Fibroblast of mammary gland (primary cell): ENCODE measurements at places on chromosomes 2 and 18.

- peak; percentile 92 for DNase-seq
Observed at GRCh38 chr18:49849331-49850217, 36.2 kb upstream of the ACAA2 start.

DNA sequence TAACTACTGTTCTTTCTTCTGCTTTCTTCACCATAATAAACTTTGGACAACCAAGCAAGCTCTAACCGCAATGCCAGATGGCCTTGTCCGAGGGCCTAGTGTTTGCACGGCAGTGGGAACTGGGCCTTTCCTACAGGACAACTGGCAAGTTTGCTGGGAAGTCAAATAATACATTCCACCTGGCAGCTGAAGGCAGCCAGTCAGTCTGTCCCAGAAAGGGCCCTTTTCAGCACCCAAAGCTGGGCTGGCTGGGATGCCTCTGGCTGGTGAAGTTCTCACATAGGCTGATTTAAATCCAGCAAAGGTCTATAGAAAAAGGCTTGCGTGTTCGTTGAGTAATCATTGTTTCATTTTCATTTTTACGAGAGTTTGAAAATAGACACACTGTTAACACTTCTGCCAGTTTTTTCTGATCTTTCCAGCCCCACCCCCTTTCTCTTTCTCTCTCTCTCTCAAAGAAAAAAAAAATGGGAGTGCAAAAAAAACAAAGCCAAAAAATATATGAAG lies 110.0 kb upstream of the EPAS1 start:
- peak; percentile 85 for DNase-seq

DNA sequence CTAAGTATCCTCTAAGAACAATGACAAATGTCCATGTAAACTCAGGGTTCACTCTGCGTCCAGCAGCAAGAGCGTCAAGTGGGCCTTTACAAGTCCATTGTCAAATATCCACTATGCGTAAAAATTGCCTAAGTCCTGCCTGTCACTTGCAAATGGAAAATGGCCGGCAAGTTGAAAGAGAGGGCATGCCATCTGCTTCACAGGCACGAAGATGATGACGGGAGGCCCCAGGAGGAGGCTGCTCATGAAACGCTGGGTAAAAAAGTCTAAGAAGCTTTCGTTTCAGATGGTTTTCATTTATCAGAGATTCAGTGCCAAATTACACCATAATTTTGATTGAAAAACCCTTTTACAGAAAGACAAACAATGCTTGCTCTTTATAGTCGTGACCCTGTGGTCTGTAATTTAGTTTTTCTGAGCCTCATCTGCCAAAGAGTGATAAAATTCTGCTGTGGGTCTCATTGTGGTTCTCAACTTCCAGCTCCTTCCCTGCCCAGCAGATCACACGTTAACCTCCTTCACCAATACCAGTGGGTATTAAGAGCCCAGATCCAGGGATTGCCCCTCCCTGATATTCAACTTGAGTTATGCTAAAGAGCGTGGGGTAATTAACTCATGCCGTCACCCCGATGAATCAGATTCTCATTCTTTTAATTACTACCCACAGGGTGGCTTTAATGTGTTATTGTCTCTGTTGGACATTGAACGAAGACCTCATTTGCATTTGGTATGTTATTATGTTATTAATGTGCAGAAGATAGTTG lies 160.2 kb upstream of the ALKAL2 start:
- DNase-seq, result no peak

- DNase-seq, result no peak
Observed at GRCh38 chr2:70035344-70035844, 51.9 kb upstream of the PCBP1 start.

- no peak for DNase-seq
Observed at GRCh38 chr2:231336236-231336635, 59.3 kb upstream of the B3GNT7 start.

GRCh38 chr2:225011585-225011984 lies 30.7 kb downstream of the DOCK10 start:
- no peak for DNase-seq

DNA sequence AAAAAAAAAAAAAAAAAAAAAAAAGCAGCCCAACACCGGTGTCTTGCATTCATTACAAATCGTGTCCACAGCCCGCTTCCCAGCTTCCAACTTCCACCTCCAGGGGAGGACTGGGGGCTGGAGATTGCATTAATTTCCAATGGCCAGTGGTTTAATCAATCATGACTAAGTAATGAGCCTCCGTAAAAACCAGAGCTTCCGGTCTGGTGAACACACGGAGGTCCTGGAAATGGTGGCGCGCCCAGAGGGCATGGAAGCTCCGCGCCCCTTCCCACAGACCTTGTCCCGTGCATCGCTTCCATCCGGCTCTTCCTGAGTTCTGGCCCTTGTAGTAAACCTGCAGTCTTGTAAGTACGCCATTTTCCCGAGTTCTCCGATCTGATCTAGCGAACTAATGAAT lies 43.6 kb downstream of the EEF1B2 start:
- no peak for DNase-seq

- DNase-seq, result no peak
Observed at GRCh38 chr2:190576573-190576972, 42.1 kb upstream of the NEMP2 start.

GRCh38 chr2:74696829-74697228 lies 42.8 kb downstream of the SEMA4F start:
- peak; percentile 44 for DNase-seq

GRCh38 chr2:201254081-201254730 lies 6.1 kb upstream of the CASP8 start:
- no peak for DNase-seq
